CD14-positive monocyte (primary cell): ENCODE measurements at places on chromosomes 13 and 19.

- no peak for DNase-seq
Observed at GRCh38 chr13:60066226-60066625, 97.5 kb downstream of the DIAPH3 start.

- peak; percentile 76 for DNase-seq
Observed at GRCh38 chr19:39410017-39410830, 2.2 kb upstream of the PLEKHG2 start.

- DNase-seq = no peak
Observed at GRCh38 chr13:39565036-39565949, 37.7 kb downstream of the LHFPL6 start.

GRCh38 chr13:54077569-54077968 lies 1049.0 kb downstream of the OLFM4 start:
- no peak for DNase-seq

DNA sequence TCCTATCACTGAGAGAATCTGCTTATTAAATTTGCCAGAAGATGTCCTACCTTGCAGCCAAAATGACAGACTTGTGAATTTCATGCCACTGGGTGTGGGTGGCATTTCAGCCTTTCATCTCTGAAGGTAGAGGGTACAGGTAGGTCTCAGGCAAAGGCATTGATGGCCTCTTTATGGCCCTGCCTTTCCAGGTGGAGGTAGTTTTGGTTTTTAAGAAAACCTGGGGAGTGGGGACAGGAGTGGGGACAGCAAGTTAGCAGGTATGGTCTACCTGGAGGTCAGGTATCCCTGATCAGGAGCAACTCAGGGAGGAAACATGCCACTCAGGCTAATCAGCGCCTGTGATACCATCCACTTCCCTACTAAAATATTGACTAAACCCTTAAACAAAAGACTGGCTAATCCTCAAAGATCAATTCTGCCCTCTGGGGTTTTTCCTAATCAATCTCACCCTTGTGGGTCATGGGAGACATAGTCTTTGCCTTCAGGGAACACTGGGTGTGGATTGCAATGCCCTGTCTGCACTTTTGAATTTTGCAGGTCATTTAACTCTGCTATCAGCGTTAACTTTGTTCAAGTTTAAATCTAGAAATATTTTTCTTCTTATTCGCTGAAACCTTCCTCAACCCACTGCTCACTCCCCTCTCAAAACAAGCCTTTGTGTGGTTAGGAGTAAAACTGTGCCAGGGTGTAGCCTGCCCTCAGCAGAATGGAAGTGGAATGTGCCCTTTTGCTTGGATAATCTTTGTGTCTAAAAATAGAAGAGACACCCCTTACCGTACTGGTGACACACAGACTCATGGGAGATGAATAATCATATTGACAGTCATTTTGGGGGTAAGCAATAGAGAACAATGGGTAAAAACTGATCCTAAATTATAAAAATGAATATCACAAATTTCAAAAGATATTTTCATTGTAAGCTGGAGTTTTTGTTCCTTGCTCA lies 233.7 kb downstream of the COG6 start:
- DNase-seq = no peak

DNA sequence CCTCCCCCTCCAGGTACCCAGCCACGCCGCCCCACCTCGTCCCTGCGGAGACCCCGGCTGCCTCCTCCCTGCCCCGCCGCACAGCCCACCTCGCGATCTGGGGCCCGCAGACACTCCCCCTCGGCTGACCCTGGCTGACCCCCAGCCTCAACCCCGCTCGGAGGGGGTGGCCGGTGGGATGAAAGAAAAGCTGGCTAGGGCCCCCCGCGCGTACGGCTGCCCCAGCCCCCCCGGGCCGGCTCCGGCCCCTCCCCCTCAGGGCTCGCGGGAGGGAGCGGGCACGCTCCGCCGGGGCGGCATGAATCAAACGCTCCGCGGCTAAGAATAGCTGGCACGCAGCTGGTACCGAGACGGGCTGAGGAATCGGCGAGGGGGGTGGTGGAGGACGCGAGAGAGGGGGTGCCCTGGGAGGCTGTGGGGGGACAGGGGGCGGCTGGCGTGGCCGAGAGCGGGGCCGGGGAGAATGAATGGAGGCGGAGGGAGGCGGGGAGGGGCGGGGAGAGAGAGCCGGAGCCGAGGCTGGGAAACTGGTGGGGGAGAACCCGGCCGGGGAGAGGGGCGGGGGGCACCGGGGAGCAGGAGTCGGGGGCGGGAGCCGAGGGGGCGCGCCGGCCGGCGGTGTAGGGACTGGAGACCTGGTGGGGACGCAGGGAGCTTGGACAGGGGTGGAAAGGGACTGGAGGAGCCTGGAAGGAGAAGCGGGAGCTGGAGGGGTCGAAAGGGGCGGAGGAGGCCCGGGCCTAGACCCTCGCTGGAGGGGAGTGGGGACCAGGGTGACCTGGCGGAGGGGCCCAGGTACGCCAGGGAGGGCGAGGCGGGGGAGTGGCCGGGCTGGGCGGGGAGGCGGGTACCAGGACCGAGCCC lies 1.1 kb downstream of the SHANK1 start:
- no peak for DNase-seq

- DNase-seq = peak; percentile 37
Observed at GRCh38 chr19:48873476-48874302, 1.5 kb downstream of the PPP1R15A start.

GRCh38 chr13:31174018-31174417 lies 12.3 kb upstream of the HSPH1 start:
- DNase-seq = no peak

GRCh38 chr13:46315491-46316075 lies 71.5 kb downstream of the RUBCNL start:
- DNase-seq = no peak

- no peak for DNase-seq
Observed at GRCh38 chr13:39916330-39916729, 260.9 kb downstream of the COG6 start.

- no peak for DNase-seq
Observed at GRCh38 chr19:55493052-55493644, 4.9 kb downstream of the SSC5D start.

GRCh38 chr19:54949412-54949811 lies 2.1 kb upstream of the NLRP7 start:
- DNase-seq = no peak

DNA sequence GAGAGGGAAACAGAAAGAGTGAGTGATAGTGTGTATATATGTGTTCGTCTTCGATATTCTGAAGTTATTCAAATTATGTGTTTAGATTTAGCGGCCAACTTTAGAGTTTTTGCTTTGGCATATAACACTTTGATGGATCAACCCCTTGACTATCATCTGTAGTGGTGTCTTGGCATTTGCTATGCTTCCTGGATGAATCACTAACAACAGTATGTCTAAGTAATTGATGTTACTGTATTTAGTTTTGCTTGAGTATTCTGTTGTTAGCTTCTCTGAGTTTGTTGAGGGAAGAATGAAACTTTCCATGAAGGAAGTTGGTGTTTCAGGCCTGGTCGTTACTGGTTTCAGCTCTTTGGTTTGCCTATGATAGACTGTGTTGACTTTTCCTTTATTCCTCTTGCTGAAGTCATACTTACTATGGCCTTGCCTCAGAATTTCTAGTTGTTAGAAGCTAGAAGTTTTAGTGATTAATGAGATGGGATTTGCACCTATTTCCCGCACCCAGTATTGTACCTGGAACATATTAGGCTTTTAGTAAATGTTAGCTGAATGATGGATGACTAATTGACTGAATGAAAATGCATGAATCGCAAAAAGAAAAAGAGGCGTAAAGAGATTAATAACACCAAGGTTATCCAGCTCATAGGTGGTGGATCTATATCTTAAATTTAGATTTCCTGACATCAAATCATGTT lies 20.7 kb downstream of the NDFIP2 start:
- DNase-seq = no peak

DNA sequence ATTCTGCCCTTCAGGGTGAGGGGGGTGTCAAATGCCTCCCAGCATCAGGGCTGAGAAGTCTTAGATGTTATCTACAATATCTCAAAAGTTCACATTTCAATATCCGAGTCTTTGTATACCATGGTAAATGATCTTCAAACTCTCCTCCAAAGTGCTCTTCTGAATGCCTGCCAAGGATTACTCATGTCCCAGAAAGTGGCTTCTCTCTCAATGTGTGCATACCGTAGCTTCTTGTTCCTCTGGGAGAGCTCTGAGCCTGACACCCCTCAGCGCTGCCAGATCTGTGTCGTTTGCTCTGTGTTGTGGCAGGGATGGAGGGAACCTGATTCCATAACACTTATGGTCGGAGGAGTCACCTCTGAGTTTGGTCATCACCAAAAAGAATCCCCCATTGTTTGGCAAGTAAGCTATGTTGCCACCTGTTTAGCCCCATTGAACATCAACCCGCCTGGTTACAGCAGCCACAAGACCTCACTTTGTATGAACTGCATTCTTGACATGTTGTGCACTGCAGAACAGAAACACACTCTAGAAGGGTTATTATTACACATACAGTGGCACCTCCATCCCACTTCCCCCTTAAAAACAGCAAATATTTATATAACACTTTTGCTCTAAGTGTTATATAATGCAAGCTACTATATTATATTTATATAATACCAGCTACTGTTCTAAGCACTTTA lies 163.1 kb upstream of the MIR17HG start:
- DNase-seq = no peak

- peak; percentile 89 for DNase-seq
Observed at GRCh38 chr19:48255376-48256303, at the start of gene CARD8. Gene CARD8 (minus strand): TSS chr19:48255912. CDS start chr19:48241020, 14,892 bp downstream.

GRCh38 chr13:99636728-99637353 lies 135.6 kb downstream of the TM9SF2 start:
- no peak for DNase-seq

GRCh38 chr13:23843436-23843835 lies 45.8 kb downstream of the MIPEP start:
- no peak for DNase-seq

GRCh38 chr19:30224689-30225606 lies 147.2 kb upstream of the ZNF536 start:
- peak; percentile 16 for DNase-seq

GRCh38 chr13:27432611-27433210 lies 8.3 kb downstream of the GTF3A start:
- DNase-seq = no peak

- DNase-seq = no peak
Observed at GRCh38 chr13:107210723-107211030, 642.7 kb upstream of the ARGLU1 start.

DNA sequence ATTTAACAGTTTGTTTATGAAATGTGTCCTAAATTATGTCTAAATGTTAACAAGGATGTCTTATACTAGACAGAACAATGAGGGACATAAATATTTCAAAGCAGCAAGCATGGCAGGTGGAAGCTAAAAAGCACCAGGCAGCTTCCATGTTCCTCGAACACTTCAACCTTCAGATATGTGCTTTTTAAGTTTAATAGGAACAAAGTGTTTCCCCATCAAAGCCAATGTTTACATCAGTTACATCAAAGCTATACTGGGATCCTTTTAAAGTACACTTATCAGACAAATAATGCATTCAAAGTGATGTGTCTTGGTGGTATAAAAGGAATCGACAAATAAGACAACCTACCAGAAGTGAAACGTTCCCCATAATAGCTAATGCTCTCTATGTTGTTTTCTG lies 2841.1 kb upstream of the PCDH20 start:
- no peak for DNase-seq

- DNase-seq = no peak
Observed at GRCh38 chr19:23810496-23810895, 51.8 kb upstream of the ZNF681 start.

DNA sequence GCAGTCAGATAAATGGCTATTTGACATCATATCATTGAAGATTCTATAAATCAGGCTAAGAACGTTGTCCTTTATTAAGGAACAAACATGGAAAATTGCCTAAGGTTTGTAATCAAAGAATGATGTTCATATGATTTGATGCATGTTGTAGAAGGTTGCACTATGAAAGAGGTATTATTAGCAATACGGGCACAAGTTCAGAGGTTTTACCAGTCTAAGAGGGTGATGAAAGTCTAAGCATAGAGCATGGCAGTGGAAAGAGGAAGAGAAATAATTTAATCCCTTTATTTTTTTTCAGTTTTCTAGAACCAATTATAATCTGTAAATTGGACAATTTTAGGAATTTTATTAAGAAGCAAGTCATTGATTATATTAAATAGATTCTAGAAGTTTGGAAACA lies 450.7 kb downstream of the FGF14 start:
- DNase-seq = no peak

DNA sequence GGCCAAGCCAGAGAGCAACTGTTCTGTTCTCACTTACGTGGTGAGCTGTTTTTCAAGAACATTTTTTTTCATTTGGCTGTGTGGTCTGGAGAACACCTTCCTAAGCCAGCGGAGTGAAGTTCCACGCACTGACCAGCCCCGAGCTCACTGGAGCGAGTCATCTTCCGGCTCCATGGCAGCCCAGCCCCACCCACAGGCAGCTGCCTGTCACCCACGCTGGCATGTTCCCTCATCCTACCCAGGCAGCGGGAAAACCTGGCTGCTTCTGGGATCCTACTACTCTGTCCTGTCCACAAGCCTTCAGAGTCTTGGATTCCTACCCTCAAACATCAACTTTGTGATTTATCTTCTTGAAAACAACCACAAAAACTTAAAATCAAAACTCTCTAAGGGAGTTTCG lies 76.2 kb downstream of the GGACT start:
- DNase-seq = peak; percentile 21

DNA sequence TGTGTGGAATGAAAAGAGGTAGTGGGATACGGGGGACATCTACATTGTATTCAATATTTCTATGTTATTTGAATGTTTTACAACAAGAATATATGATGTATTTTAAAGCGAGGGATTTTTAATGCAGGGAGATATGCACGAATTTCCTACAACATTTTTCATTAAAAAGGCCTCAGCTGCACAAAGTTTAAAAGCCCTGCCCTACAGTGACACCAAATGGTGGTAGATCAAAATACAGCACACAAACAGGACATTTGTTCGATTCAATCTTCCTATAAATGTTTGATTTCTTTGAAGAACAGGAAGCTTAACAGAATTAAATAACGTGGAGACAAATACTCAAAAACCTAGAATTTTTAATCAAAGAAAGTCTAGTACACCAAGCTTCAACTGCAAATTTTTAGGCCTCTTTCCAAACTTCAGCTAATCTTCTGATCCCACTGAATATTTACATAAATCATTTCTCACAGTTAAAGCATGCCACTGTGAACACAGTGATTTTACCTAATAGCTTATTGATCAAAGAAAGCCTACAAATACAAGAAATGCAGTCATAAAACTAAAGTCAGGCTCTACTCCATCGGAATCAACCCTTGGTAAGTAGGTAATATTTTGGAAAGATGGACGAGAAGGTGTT lies 257.2 kb downstream of the DIAPH3 start:
- DNase-seq = no peak

GRCh38 chr19:32061315-32061714 lies 284.1 kb upstream of the ZNF507 start:
- no peak for DNase-seq

DNA sequence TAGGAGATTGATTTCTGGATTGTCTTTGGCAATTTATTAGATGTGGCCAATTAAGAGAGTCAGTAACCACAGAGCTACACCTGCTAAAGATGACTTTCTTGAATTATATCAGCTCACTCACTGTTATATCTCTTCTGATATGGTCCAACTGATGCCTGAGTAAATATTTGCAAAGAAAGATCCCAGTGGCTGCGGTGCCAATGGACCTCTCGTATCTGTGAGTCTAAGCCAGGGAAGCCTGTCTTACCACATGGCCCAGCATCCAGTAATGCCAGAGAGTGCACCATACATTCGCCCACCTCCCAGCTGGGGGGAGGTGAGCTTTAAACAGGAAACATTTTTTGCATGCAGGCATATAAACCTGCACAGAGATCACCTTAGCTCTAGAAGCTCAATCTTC lies 82.7 kb upstream of the SLC15A1 start:
- DNase-seq = no peak
